ENCODE measurements at places on chromosomes 2 and 18.

GRCh38 chr18:11671156-11671555, 17.9 kb upstream of the GNAL start:
- DNase-seq = no peak

- DNase-seq = no peak
Observed at GRCh38 chr18:32877371-32877770, 104.5 kb upstream of the KLHL14 start.

GRCh38 chr2:26483027-26483326, 5.1 kb upstream of the OTOF start:
- DNase-seq = no peak

- DNase-seq = no peak
Observed at GRCh38 chr2:56208380-56208779, 24.6 kb downstream of the CCDC85A start.

DNA sequence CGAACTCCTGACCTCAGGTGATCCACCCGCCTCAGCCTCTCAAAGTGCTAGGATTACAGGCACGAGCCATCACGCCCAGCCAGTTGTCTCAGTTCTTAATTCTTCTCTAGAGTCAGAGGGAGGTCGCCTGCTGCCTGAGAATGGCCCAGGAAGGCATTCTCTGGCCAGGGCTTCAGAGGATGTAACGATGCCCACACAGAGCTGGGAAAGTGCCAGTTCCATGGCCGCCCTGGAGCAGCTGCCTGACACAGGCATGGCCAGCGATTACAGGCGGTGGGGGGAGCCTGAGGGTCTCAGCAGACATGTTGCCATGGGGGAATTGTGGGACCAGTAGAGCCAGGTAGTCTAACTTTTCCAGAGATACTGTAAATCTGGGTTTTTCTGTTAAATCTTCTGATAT, 25.6 kb upstream of the DNMT3A start:
- DNase-seq = no peak

DNA sequence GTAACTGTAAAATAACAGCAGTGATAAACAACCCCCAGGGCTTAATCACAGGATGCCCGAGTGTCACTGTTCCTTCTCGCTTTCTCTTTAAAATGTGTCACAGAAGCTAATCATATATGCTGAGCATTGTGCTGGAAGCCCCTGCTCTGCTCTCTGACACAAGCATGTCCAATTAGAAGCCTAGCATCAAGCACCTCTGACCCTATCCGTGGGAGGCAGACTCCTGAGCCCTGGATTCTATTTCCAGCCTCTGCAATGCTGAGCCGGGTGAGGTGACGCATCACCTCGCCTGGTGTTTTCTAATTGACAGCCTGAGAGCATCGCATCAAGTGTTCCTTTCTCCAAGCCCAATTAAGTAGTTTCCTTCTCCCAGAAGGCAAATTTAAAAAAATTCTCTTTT, 19.7 kb upstream of the SCG2 start:
- DNase-seq = no peak

DNA sequence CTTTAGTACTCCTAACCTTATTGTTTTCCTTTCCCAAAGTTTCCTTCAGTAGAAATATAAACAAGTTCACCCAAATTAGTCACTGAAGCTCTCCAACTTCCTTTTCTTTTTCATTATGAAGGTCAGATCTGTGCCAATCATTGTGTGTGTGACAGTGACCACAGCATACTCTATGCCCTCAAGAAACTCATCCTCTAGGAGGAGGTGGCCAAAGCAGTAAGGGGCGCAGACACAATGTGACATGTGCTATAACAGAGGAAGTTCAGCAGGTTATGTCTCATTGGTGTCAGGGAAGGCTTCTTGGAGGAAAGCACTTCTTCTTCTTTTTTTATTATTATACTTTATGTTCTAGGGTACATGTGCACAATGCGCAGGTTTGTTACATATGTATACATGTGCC, 60.0 kb upstream of the PSME4 start:
- no peak for DNase-seq

DNA sequence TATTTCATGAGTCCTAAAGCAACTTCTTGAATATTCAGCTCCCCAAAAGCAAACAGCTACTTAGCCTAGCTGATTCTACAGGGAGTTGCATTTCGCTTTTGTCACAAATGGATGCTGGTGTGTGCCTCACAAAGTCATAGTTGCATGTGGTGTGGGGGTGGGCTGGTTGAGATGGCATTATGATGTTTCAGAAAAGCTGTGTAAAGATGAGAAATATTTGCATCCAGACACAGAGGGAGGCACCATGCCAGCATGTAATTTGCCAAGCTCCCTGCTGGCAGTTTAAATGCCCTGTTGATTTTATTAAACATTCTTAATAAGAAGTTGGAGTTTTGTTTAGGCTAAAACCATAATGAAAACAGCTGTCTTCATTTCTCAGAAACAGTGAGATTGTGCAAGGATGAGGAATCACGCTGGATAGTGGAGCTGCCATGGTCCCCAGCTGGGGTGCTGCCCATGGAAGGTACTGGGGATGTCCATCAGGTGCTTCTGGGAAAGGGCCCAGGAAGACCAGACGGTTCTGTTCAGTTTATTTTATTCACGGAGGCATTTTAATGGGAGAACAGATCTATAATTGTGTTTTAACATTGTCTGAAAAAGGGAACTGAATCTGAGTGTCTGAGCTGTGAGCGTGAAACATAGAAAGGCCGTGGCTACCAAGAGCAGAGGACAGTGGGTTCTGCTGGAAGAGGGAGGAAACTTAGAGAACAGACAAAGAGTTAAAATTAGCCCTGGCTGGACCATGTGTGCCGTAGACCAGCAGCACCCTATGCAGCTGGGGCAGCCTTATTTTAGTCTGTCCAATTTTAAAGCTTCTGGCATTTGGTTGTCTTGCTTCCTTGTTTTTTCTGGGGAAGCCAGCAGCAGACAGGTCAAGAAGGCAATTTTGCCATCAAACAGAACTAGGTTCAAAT, 177.1 kb downstream of the FAM210A start:
- DNase-seq = no peak

GRCh38 chr2:172698041-172698863, 37.4 kb upstream of the RAPGEF4 start:
- no peak for DNase-seq

- DNase-seq = no peak
Observed at GRCh38 chr2:191151331-191151730, 537 bp upstream of the STAT4 start.

All from left renal pelvis (tissue), 4 donors.